BJ (cell line): ENCODE measurements at places on chromosomes 7 and 10.
A peak's percentile ranks its signal among the peaks of the same experiment; 100 is the strongest.

DNA sequence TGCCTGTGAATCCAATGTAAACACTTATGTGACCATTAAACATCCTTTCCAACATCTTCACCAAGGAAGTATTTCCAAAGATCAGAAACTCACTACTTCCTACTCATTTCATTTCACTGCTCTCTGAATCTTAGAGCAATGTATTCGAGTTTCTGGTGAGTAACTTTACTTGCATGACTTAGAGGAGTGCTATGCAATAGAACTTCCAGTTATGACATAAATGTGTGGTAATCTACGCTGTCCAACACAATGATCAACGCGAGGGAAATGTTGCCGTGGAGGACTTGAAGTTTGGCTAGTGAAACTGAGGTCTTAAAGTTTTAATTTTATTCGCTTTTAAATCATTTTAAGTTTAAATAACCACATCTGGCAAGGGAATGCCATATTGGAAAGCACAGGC is 1326.3 kb downstream of the XPNPEP1 start:
- peak; percentile 70 for DNase-seq

DNA sequence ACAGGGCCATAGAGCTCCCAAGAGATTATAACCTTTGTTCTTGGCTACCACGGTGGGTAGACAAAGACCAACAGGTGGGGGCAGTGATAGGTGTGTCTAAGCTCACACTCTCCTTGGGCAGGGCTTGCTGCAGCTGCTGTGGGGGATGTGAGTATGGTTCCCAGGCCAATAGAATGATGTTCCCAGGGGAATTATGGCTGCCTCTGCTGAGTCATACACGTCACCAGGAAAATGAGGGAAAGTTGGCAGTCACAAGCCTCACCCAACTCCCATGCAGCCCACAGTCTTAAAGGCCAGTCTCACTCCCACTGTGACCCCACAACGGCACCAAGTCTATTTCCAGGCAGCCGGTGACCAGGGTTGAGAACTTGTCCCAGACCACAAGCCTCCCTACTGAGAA is 453.4 kb upstream of the PODXL start:
- no peak for DNase-seq

GRCh38 chr10:119331061-119331460 is 123.7 kb downstream of the GRK5 start:
- DNase-seq: no peak

- DNase-seq: no peak
These were observed 8.0 kb upstream of the PKD1L1 start for GRCh38 chr7:47956220-47956619.

GRCh38 chr7:126803990-126804389 is 448.8 kb downstream of the GRM8 start:
- no peak for DNase-seq

DNA sequence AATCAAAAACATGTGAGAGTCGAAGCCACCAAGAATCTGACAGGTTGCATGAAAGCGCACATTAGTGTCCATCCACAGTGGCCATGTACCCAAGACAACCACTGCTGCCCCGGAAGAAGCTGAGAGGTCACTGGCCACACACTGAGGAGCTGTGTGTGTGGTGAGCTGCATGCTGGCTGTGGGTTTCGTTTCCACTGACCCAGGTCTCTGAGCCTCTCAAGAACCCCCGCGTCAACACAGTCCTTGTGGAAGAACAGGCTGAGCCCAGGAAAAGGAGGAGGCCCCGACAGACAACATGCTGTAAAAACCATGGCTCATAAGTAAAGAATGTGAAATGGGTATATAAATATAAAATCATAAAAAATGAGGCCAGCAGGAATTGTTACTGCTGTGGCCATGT is 8.2 kb downstream of the VIPR2 start:
- DNase-seq: no peak

DNA sequence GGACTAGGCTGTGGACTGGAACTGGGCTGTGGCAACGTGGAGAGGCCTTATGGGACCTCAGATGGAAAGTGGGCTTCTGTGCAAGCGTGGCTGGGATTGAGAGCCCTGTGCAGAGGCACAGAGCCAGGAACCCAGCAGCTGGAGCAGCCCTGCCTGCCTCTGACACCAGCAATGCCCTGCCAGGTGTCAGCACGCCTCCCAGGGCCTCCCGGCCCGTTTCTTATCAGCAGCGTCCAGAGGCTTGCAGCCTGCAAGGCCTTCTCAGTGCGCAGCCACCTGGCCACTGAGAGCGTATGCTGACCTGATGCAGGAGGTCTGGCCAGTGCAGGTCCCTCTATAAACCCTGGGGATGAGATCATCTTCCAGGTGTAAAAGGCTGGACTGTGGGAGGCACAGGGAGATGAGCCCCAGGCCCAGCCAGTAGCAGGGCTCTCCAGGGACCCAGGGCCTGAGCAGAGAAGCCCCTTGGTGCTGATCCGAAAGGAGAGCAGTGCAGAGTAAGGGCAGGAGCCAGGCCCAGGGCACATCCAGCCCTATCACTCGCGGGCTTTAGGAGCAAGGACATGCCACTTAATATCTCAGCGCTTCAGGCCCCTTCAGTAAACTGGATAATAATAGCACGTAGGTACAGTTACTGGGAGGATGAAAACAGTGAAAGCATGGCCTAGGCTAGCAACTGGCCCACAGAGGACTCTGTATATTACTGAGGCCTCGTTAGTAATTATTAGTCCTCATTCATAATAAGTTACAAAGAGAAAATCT is 38.8 kb upstream of the ANTXRL start:
- DNase-seq: no peak

DNA sequence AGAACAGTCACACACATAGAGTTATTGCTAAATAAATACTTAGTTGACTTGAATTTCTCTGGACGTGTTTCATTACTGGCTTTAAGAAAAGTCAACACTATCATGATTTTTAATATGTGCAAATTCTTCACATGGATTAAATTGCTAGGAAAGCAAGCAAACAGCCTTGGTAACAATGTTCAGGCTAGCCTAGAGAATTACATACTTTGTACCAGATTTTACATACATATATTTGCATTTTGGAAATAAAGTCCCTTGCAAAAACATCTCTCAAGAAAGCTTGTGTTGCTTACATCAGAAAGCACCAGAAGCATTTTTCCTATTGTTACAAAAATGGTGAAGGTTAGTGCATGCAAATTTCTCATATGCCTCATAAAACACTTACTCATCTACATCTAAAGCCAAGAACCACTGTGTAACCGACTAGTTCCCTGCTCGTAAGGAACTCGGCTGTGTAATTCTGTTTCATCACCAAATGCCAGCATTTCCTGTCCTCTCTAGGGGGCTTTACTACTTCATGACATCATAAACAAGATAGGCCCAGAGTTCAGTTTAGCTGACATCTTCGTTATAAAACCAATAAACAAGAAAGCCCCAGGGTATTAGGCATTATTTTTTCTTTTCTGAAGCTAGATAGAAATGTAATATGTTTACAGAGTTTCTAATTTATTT is 87.8 kb downstream of the CFAP58 start:
- DNase-seq: peak; percentile 91

DNA sequence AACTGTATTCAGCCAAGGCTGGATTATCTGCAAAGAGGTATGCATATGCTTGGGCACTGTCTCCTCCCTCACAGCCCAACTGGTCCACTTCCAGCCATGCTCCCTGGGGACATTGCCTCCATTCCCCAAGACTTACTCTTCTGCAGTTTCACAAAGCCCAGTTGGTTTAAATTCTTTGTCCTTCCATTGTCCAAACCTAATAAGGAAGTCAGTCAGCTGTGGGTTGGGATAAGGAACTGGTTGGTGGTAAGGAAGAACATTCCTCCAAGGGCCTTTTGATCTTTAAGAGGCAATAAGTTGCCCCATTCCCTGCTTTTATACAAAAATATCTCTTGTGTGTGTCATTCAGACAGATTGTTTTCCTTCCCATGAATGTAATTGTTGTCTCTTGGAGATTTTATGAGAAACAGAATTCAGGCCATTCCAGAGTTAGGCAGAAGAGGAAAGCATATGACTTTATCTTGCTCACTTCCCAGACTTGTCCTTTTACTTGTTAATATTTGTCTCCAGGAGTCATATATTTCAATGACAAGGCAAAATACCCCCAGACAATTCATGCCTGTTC is 673.7 kb downstream of the SUGCT start:
- DNase-seq: peak; percentile 98

- DNase-seq: no peak
These were observed 92.6 kb downstream of the CYTH3 start for GRCh38 chr7:6179620-6180343.

DNA sequence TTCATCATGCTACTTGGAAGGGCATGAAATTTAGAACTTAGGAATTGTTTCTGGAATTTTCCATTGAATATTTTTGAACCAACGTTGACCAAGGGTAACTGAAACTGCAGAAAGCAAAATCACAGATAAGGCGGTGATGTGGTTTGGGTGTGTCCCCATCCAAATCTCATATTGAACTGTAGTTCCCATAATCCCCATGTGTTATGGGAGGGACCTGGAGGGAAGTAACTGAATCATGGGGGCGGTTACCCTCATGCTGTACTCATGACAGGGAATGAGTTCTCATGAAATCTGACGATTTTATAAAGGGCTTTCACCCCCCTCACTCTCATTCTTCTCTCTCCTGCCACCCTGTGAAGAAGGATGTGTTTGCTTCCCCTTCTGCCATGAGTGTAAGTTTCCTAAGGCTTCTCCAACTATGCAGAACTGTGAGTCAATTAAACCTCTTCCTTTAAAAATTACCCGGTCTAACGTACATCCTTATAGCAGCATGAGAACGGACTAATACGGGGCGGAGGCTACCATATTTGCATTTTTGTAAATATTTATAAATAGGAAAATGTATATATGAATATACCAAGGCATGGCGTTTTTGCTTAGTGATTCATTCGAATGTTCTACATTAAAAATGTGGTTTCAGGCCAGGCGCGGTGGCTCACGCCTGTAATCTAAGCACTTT is 12.4 kb downstream of the NMT2 start:
- no peak for DNase-seq

DNA sequence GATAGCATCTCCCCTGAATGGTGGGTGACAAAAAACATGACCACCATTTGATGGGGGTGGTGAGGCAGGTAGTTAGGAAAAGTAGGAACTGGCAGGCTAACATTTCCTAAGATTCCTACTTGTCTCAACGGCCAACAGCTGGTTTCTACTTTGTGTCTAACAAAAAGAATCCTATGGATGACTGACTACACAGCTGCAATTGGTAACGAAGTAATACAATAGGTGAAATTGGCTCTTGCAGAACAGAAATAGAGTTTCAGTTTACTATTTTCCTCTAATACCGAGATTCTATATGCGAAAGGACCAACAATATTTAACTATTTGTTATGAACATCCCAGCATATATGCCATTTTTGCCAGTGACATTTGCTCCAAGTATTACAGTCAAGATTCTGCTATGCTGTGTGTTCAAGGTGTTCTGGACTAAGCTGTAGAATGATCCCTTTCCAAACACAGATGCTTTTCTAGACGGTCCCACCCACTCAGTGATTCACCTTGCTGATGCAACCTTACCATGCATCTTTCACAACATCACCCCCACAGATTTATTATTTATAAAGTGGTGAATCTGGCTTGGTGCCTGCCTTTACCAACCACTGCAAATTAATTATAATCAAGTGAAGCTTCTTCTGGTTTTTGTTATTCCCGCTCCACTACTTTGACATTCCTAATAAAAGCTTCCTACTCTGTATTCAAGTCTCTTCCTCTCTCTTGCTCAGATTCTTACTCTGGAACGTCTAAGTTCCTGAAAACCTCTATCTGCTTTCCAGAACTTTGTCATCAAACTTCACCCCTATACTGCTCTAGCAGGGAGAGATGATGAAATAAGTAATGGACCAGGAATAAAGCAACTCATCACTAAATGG is 16.8 kb downstream of the BBIP1 start:
- DNase-seq: peak; percentile 29

DNA sequence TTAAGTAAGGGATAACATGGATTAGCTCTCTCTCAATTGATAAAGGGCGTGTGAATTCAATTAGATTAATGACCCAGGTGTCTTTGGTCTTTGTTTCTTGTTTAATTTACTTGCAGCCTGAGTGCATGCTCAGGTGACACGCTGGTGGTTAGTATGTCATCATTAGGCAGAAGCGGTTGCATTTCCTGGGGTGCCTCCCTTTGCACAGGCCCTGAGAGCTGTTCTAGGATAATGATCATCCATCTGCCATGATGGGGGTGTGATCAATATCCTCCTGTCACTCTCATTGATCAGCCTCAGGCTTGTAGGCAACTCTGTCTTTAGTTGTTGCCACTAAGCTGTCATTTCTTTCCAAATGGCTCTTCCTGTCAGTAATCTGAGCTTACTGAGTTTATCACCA is 99.6 kb upstream of the NPS start:
- DNase-seq: no peak

DNA sequence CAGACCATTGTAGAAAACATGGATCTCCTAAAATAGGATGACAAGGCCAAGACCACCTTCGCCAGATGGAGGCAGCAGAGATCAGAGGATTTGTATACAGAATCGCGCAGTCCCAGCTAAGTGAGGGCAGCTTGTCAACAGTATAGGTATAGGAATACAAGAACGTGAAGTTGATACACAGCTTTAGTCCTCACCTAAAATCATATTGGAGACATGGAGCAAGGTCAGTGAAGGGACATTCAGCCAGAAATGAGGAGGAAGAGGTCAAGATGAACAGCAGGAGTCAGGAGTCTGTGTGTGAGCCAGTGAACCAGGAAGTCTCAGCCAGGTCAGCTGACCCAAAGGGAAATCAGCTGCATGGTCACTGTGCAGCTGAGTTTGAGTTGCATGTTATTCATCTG is 263.4 kb upstream of the PRKCQ start:
- no peak for DNase-seq

GRCh38 chr7:17328641-17329040 is 30.2 kb downstream of the AHR start:
- DNase-seq: no peak

DNA sequence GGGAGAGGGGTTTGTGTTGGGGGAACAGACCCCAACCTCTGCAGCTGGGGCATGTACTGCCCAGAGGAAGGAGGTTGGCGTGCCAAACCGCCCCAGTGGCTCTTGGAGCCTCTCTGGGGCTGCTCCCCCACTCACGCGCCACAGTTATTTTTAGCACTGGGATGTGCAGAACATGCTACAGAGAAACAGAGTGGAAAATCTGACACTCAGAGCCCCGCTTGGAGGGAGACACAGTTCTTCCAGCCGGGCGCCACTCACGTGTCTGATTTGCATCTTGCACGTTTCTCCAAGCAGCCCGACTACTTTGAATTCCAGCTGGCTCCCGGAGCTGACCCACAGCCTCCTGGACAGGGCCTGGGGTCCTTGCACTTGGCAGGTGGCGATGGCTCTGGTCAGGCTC is 182.0 kb downstream of the RPS24 start:
- peak; percentile 40 for DNase-seq

GRCh38 chr10:77445547-77445946 is 192.1 kb downstream of the KCNMA1 start:
- no peak for DNase-seq

GRCh38 chr10:92801978-92802872 is 46.1 kb upstream of the EXOC6 start:
- no peak for DNase-seq

GRCh38 chr10:76899490-76899889 is 738.1 kb downstream of the KCNMA1 start:
- peak; percentile 56 for DNase-seq

GRCh38 chr10:24930427-24930826 is 22.0 kb downstream of the PRTFDC1 start:
- no peak for DNase-seq

GRCh38 chr10:14382022-14382421 is 51.3 kb upstream of the FRMD4A start:
- DNase-seq: no peak
